C1 segment of cervical spinal cord (tissue), 14 donors: ENCODE measurements at places on chromosomes 3 and 15.

- DNase-seq, result no peak
Observed at GRCh38 chr3:100438623-100438974, 37.3 kb downstream of the LNP1 start.

- DNase-seq, result no peak
Observed at GRCh38 chr3:191728186-191728585, 267.2 kb downstream of the PYDC2 start.

GRCh38 chr3:150079029-150079739 lies 108.5 kb upstream of the PFN2 start:
- DNase-seq, result no peak

DNA sequence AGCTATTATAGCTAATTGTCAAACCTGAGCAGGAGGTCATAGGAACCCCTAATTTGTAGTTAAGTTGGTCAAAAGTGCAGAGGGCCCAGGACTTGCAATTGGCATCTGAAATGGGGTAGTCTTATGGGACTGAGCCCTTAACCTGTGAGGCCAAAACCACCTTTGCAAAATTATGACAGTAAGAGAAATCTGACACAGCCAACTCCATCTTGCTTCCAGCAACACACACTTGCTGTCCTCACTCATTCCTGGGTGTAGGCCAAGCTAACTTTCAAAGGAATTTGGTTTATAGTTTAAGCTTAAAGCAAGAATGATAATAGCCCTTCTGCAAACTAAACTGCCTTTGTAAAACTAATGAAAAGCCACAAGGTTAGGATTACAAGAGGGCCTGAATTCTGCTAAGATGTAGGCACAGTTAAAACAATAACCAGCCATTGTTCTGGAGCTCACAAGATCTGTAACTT lies 57.6 kb upstream of the FRMD4B start:
- DNase-seq, result no peak

DNA sequence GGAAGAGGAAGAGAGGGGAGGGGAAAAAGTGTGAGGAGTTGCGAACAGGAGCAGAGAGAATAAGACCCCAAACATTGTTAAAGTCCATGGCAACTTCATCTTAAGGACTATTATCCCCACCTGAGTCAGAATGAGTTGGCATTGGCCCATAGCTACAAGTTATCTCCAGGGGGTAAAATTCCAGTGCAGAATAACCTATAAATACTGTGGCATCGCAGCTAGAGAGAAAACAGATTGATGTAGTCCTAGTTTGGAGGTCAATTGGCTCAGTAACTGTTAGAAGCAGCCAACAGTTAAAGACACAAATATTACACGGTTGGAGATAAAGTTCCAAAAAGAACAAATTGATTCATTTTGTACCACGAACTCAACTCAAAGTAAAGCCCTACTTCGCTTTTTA lies 313.9 kb upstream of the CCDC54 start:
- DNase-seq, result no peak

GRCh38 chr3:173109143-173109542 lies 31.9 kb downstream of the SPATA16 start:
- DNase-seq, result no peak

- DNase-seq, result no peak
Observed at GRCh38 chr15:38454696-38455090, 766 bp downstream of the FAM98B start.

DNA sequence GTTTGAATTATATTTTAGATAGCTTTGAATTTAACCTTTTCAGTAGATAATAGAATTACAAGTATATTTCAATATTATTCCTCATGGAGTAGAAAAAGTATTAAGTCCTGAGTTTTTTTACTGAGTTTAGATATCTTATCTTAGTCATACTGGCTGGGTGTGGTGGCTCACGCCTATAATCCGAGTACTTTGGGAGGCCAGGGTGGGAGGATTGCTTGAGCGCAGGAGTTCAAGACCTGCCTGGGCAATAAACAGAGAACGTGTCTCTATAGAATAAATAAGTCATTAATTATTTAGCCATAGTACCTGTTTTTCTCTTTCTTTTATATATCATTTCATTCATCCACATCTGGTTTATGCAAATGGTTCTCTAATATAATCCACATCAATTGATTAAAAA lies 9.9 kb downstream of the RAP2B start:
- DNase-seq, result no peak

- DNase-seq, result no peak
Observed at GRCh38 chr3:156491192-156491591, 63.7 kb downstream of the SSR3 start.
